Pulmonary artery endothelial cell (primary cell): ENCODE measurements at places on chromosomes 2 and 18. TPM values are rescaled to one million over a fixed set of nuclear protein-coding genes. Genes with fewer than 3 reads are reported as not detected.

Gene PDE11A
- under 0.01 and 0.04 TPM in 2 replicates for total RNA-seq

Gene TGFA
- total RNA-seq = 0.26 and 0.32 TPM in 2 replicates

Gene SPDYA
- 0.79 and 1.0 TPM in 2 replicates for total RNA-seq

Gene UGGT1
- 82.2 and 113 TPM in 2 replicates for total RNA-seq

DNA sequence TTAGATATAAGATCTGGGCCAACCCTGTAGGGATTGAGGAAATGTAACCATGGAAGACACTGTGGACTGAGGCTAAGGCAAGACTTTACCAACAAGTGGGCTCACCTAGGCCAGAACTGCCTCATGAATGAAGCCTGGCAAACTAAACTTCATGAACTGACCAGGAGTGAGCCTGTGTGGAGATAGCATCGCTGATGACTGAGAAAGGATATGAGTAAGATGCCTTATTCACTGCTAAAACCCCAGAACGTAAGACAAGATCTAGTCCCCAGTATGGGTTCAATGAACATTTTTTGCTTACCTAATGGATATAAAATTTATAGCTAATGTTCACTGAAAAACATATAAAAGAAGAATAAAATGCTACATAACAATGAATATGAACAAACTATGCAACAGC lies 399.8 kb downstream of the SATB2 start:
- no peak for DNase-seq

Gene EMILIN1
- total RNA-seq = 13.8 and 21.6 TPM in 2 replicates

Gene CCL20
- total RNA-seq = 1.1 TPM in 1 of 2 replicates, not detected in the other

DNA sequence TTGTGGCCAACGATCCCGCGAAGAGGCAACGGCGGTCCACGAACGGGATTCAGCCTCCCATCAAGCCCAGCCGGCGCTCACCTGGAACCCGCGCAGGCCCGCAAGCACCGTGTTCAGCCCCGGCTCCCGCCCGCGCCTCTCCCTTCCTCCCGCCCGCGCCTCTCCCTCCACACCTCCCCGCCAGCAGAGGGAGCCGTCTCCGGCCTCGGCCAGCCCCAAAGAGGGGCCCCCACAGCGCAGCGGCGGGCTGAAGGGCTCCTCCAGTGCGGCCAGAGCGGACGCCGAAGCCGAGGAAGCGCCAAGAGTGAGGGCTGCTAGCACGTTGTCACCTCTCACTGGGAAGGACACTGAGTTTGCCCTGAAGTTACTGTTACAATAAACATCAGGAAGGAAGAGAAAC lies 55.3 kb upstream of the LAPTM4A start:
- DNase-seq = no peak

DNA sequence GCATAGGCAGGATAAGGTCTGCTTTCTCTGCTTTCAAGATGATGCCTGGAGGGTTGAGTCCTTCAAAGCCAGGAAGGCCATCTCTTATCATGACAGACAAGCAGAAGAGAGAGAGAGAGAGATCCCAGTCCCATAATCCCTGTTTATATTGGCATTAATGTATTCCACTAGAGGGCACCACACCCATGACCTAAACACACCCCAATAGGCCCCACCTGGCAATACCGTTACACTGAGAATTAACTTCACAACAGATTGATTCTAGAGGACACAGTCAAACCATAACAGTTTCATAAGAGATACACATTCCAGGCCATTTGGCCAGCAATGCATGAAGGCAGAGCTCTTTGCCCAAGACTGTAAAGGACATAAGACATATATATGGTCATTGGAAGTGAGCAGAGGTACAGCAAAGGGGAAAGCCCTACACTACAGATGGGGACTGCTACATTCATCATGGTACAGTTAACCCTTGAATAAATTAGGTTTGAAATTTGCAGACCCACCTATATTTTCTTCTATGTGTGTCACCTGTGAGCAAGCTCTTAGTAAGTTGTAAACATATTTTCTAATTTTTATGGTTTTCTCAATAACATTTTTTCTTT lies 1516.1 kb downstream of the RPIA start:
- no peak for DNase-seq

Gene LDAH
- total RNA-seq = 18.9 and 33.1 TPM in 2 replicates
